ENCODE measurements at places on chromosomes 12 and 14.

DNA sequence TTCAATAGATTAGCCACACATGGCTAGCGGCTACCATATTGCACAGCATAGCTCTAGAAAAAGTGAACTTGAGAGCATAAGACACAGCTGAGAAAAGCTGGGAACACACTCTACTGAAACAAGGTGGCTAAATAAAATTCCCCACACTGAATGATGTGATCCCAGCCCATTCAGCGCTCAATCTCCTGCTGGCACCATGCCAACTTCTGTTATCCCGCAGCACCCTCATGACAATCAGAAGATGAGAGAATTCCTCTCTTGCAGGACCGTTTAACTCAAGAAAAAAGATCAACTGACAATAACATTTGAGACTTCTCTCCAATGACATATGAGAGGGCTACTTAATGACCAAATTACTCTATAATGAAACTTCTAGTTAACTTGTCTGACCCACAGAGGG lies 115.4 kb downstream of the ADAMTS20 start:
- no peak for DNase-seq

DNA sequence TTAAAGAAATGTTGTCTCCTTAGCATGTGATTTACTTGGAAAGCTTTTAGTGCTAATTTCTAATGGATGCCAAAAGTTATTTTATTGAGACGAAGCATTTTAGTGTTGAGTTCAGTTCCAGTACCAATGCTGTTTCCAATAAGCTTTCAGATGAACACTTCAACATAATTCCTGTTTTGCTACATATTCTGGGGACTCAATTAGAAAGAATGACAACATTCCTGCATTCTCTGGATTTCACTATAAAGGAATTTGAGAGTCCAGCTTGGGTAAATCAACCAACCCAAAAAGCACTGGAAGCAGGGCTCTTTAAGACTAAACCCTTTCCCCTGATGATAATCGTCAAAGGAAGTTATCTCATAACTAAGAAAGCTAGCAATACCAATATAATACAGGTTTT lies 353.0 kb upstream of the TMTC1 start:
- no peak for DNase-seq

GRCh38 chr14:100994082-100994481 lies 90.6 kb upstream of the RTL1 start:
- no peak for DNase-seq

DNA sequence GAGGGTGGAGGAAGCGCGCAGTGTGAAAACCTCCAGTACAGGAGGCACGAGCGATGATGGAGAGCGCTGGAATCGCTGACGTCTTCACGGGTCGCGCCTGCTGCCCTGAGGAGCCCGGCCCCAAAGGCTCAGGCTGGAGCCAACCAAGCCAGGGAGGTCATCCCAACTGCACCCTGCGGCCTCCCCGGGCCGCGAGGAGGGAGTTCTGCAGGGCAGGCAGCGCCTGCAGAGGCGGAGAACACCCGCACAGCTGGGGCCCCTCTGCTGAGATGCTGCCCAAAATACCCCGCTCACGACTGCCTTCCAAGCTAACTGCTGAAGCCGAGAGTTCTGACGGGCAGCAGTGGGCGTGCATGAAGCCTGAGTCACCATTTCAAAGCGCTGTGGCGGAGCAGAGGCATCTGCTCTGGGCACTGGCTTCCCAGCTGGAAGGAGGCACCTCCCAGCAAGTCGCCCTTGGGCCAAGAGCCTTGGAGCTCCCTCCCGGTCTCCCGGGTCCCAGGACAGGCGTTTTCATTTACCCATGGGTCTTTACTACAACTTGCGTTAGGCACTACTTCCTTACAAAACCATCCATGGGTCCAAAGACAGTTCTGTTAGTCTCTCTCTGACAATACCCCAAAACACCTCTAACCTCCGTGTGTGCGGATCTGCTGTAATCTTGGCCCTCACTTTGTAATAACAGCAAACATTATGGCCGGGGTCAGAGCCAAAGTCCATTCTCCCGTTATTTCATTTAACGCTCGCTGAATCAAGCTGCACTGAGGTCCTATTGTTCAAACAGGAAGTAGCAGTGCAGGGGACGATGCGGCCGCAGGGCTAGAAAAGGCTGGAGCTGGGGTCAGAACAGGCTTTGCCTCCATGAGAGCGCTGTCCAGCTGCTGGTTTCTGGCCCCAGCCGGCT lies 60.1 kb upstream of the RIMBP2 start:
- peak; percentile 41 for DNase-seq

- DNase-seq = no peak
These were observed 5.4 kb upstream of the YEATS4 start for GRCh38 chr12:69354172-69354555.

DNA sequence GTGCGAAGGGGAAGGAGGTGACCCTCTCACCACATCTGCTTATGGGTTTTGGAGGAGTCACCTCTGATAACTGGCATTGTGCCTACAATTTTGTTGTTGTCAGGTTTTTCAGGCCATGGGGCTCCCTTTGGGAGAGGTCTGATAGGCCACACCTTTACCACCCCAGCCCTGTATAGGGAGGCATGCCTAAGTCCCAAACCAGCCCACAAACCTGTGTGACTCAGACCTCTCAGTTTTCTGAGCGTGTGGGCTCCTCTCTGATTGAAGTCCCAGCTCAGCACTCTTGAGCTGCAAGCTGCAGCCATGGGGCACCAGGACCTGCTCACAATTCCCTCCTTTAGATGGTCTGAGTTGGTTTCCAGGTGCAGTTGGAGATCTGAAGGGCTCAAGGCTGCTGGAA lies 1429.3 kb upstream of the TMEM132C start:
- no peak for DNase-seq

- DNase-seq = no peak
These were observed 198.4 kb downstream of the PPM1H start for GRCh38 chr12:62736596-62736995.

DNA sequence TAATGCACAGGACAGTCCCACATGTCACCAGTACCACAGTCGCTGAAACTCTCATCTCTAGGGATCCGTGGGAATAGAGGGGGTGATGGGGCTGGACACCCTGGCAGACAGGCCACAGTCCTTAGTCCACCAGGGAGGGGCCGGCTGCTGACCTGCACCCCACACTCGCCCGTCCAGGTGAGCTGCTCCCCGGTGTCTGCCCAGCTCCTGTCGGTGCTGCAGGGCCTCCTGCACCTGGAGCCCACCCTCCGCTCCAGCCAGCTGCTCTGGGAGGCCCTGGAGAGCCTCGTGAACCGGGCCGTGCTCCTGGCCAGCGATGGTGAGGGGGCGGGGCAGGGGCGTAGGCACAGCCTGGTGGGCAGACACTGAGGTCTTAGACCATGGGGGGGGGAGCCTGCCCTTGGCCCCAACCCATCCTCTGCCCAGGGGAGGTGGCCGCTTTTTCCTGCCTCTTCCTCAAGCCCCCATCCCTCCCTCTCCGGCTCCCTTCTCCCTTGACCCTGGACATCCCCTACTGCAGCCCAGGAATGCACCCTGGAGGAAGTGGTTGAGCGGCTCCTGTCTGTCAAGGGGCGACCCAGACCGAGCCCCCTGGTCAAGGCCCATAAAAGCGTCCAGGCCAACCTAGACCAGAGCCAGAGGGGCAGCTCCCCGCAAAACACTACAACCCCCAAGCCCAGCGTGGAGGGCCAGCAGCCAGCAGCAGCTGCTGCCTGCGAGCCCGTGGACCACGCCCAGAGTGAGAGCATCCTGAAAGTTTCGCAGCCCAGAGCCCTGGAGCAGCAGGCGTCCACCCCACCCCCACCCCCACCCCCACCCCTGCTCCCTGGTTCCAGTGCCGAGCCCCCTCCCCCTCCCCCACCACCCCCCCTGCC lies 17.1 kb upstream of the ADSS1 start:
- no peak for DNase-seq

DNA sequence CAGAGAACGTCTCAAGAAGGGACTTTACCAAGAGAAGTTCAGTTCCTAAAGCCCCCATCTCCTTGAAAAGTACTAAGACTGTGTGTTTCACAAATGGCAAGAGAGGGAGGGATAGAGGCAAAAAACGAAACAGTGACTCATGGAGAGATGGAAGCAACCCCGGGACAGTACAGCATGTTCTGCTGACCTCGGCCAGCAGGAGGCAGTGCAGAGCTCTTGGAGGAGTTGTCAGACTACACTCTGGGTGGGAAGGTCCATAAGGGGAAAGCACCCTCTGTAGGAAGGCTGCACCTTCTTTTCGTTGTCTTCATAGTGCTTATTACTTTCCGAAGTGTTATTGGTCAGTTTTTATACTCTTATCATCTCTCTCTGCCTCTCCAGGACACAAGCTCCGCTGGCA lies 525.2 kb upstream of the CCDC196 start:
- DNase-seq = peak; percentile 24

DNA sequence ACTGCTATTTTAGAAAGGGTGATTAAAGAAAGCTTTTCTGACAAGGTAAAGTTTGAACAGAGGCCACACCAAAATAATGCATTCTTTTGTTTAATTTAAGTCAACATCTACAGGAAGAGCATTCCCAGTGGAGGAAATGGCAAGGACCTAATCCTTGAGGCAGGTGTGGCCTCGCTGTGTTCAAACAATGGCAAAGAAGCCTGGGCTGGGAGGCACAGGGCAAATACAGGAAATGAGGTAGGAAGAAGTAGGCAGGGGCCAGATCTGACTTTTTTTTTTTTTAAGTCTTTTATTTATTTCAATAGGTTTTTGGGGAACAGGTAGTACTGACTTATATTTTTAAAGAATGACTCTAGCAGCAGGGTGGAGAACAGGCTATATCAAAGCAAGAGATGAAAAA lies 53.5 kb downstream of the ARMH4 start:
- DNase-seq = no peak

DNA sequence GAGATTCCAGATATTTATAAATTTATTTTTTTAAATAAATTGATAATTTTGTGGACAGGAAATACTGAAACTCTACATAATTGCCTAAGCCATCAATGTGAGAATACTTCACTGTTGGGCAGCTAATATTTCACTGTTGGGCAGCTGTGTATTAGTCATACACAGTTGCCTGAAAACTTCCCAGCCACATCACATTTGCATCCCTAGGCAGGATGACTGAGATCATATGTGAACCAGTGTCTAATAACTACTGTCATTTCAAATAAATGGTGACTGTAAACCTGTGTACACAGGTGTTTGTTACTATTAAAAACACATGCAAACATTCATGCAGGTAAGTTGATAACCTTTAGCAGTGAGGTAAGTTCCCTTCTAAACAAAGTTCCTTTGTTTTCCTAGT lies 43.9 kb downstream of the TMTC3 start:
- no peak for DNase-seq

DNA sequence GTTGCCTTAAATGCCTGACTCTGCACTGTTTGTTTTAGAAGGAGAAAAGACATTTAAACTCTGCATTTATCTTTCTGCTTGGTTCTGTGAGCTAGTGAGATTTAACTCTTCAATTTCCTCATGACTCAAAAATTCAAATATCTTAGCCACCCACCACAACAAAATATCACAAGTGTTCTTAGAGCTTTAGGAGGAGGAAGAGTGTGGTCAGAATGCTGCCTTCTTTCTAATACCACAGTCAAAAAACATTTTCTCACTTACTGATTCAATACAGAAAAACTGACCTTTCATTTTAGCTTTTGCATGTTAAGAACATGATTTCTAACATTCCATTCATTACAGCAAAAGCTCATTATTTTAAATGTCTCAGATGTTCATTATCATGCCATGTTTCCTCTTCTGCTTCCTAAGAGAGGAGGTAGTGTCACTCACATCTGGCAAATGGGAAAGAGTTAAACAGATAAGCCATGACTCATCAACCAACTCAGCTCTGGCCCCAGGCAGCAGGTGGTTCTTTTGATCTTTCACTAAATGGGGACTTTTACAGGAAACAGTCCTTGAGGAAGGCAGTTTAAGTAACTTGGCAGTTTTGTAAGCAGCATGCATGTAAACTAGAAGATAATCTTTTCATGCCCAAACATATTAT lies 56.4 kb upstream of the RNU6-8 start:
- no peak for DNase-seq

- DNase-seq = no peak
These were observed 256.8 kb upstream of the FLRT2 start for GRCh38 chr14:85273099-85273677.

DNA sequence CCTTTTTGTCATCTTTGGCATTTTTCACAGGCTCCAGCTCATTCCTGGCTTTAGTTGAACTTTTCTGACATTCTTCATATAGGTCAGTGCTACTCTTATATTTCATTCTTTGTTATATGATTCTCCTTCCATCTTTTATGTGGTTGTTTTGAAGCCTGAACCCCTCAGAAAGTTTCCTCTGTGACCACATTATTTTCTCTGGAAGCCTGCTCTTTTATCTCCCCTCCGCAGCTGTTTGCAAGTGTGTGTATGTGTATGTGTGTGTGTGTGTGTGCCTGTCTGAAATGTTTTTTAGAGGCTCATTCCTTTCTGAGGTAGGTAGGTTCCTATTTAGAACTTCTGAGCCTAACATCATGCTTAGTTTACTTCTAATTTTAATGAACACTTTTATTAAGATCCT lies 47.6 kb downstream of the ANO4 start:
- DNase-seq = no peak

GRCh38 chr12:107396991-107397390 lies 288.6 kb upstream of the PWP1 start:
- DNase-seq = no peak

DNA sequence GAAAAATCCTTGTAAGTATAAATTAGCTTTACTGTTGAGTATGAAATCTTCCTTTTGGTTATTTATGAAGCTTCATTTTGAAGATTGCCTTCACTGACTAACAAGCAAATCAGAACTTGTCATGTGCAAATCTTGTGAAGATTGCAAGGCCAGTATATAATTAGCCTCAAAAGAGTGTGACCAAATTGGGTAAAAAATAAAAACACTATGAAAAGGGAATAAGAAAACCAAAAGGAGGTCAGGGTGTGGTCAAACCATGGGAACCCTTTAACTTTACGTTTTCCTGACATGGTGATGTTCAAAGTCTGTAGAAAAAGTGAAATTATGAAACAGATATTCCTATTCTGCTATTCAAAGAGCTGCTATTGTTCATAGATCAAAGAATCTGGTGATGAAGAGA lies 230.3 kb downstream of the BCAT1 start:
- DNase-seq = no peak

- DNase-seq = no peak
These were observed 19.9 kb downstream of the SETD3 start for GRCh38 chr14:99460793-99461192.

DNA sequence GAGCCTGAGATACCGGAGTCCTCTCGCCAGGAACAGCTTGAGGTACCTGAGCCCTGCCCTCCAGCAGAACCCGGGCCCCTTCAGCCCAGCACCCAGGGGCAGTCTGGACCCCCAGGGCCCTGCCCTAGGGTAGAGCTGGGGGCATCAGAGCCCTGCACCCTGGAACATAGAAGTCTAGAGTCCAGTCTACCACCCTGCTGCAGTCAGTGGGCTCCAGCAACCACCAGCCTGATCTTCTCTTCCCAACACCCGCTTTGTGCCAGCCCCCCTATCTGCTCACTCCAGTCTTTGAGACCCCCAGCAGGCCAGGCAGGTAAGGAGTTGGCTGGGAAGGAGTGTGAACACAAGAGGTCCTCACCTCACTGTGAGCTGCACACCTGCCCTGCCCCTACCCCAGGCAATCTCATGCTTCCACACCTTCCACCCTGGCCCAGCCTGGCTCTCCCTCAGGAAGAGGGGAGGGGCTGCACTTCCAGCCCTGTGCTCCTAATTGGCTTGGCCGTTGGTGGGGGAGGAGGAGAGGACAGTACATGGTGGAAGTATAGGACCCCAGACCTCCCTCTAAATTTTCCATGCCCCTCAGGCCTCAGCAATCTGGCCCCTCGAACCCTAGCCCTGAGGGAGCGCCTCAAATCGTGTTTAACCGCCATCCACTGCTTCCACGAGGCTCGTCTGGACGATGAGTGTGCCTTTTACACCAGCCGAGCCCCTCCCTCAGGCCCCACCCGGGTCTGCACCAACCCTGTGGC lies 6.2 kb downstream of the C1QL4 start:
- DNase-seq = no peak
